ENCODE measurements at places on chromosomes 7 and 10.

DNA sequence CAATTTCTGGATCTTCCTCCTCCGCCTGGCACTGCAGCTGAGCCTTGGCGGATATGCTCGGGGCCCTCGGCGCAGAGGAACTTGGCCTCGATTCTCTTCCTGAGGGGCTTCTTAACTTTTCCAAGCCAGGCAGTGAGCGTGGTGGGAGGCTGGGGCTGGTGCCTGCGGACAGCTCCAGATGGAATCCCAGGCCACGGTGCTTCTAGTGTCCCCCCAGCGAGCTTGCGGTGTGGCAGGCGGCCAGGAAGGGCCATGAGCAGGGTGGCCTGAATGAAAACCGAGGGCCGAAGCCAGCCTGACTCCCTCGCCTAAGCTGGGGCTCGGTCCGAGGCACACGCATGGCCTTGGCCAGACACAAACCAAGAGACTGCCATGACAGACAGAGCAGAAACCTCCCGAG lies 31.3 kb downstream of the RCC1L start:
- DNase-seq = no peak

GRCh38 chr7:100588438-100588837 lies 2.3 kb downstream of the FBXO24 start:
- DNase-seq = no peak

GRCh38 chr10:114387784-114388183 lies 16.5 kb downstream of the AFAP1L2 start:
- no peak for DNase-seq

DNA sequence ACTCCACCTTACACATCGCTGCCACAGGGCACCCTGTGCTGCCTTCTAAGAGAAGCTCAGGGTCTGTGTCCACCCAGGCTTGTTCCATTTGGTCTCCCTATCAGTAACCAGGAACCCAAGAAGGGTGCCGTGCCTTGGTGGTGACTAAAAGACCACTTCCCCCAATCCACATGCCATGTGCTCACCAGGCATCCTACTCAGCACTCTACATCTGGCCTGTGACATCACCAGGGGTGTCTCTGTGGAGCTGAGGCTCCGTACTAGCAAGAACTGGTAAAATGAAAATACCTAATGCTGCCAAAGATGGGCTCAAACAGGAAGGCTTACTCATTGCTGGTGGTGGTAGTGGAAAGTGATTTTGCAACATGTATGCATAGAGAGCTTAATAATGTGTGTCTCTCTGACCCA lies 19.0 kb upstream of the C10orf71 start:
- no peak for DNase-seq

DNA sequence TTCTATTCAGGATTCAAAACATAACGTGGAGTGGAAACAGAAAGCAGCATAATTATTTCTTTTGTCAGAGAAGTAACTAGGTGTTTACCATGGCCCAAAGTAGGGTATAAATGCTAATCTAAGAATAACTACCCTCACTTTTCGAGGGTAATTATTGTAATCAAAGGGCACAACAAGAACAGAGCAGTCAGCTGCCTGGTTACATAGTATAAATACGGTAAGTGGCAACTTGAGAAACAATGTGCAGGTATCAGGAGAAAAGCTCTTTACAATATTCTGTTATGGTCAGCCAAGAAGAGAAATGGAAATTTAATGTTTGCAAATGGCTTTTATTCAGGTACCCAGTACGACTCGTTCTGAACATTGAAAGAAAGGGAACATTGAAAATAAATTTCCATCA lies 242.0 kb upstream of the NPY start:
- DNase-seq = no peak

DNA sequence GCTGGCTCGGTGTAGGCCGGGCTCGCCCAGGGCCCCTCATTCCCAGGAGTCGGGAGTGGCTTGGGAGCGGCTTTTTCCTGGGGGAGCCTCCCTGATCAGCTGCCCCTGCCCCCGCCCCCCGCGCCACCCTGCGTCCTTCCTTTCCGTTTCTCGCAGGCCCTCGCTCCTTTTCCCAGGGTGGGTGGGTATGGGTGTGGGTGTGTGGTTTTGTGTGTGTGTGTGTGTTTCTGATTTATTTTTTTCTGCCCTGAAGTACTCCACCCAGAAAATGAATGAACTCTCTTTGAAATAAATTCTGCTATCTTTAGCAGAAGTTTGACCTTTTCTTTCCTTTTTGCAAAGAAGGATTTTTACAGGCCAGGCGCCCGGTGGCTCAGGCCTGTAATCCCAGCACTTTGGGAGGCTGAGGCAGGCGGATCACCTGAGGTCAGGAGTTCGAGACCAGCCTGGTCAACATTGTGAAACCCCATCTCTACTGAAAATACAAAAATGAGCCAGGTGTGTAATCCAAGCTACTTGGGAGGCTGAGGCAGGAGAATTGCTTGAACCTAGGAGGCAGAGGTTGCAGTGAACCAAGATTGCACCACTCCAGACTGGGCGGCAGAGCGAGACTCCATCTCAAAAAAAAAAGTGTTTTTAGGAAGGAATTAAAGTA lies 30.0 kb upstream of the AP5Z1 start:
- DNase-seq = no peak

GRCh38 chr10:96043893-96044715 lies 721 bp downstream of the CCNJ start:
- DNase-seq = peak; percentile 56

- no peak for DNase-seq
These were observed 69.8 kb downstream of the GLI3 start for GRCh38 chr7:42167206-42167605.

DNA sequence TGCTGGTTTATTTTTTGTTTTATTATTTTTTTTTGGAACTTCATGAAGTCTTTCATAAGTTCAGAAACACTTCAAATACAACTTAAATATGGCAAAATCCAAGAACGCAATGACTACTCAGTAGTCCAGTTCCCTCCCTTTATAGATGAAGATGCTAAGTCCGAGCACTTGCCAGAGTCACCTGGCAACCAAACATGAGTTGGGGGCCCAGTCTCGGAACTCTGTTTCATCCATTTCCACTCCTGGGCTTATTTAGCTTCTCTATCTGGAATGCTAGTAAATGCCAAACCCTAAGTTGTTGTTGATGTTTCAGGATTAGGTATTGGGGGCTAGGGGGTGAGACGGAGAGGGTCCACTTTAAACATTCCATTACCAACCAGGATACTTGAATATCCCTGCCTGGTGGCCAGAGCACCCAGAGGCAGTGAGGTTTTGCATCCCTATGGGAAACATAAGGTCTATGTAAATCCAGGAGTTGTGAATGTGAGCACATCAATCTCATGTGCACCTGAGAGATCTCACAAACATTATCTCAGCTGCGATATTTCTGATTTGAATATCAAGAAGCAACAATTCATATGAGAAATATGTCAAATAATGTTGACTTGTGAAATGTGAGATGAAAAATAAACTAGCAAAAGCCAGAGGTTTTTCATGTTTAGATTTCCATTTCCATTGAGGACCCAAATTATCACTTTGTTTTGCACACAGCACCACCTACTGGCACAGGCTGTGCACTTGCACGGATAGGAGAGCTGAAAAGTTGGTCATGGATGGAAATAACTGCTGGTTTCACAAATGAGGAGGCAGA lies 129.3 kb downstream of the PKD1L1 start:
- no peak for DNase-seq

GRCh38 chr10:91519899-91520514 lies 109.9 kb downstream of the HECTD2 start:
- DNase-seq = no peak

Data from 8988T (cell line).